Activated CD4-positive, alpha-beta T cell treated with anti-CD3 and anti-CD28 coated beads, Interleukin-2, amount 10 ng/mL, durations not matched to agents 24 days and 14 days (primary cell): ENCODE measurements at places on chromosomes 6 and 20. TPM values are rescaled to one million over a fixed set of nuclear protein-coding genes. Genes with fewer than 3 reads are reported as not detected.

GRCh38 chr6:167760979-167761793 is 65.5 kb upstream of the AFDN start:
- no peak for DNase-seq

GRCh38 chr6:43250992-43251373 is 7.7 kb downstream of the TTBK1 start:
- no peak for DNase-seq

GRCh38 chr6:158837684-158838625 is 18.8 kb upstream of the EZR start:
- no peak for DNase-seq

The AGPAT1 gene
- total RNA-seq: 31.4 and 32.6 TPM in 2 replicates
